ENCODE measurements at places on chromosomes 5 and 9.

- no peak for DNase-seq
Measured at GRCh38 chr9:37968228-37968701, 64.3 kb upstream of the SLC25A51 start.

- no peak for DNase-seq
Measured at GRCh38 chr9:132063281-132063680, 16.4 kb downstream of the MED27 start.

DNA sequence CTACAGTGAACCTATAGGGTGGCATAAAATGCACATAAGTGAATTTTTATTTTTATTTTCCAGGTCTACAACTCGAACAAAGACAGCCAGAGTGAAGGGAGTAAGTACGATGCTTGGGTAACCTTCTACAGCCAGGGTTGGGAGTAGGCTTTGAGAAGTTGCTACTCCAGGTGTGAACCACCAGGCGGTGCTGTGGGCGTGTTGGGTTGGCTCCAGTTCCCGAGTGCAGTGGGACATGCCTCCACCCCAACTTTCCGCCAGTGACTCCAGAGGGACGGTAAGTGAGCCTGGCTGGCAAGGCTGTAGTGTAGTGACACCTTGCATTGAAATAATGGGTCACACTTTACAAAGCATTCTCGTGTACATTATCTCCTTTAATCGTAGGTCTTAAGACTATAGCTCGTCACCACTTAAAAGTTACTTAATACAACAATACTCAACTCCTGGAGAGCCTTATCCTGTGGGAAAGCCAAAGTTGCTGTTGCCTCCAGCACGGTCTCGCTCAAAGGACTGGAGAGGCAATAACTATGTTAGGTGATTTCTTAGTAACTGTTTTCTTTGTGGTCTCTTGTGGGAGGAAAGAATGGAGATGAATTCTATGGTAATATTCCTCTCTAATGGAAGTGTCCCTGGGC, 244.0 kb downstream of the ARHGAP26 start:
- no peak for DNase-seq

GRCh38 chr5:122500245-122501088, 188.4 kb downstream of the SNCAIP start:
- DNase-seq: no peak

DNA sequence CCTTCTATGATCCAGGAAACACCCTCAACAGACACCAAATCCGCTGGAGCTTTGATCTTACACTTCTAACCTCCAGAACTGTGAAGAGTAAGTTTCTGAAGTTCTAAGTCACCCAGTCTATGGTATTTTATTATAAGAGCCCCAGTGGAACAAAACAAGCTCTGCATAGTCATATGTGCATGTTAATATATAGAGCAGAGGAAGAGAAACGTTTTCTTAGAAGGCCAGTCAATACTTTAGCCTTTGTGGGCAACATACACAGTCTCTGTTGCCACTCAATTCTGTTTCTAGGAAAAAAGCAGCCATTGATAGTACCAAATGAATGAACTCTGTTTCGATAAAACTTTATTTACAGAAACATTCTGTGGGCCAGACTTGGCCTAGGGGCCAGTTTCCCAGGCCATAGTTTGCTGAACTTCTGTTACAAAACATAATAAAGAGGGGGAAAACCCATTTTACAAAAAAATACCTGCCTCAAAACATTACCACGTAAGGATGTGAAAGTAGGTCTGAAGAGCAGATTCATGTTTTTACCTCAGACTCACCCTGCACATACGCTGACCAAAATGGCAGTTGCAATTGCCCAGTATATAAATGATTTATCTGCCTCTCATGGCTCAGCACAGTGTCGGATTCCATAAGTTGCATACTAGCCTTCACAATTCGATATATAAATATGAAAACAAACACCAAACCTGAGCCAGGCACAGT, 350.5 kb downstream of the SLIT3 start:
- no peak for DNase-seq

DNA sequence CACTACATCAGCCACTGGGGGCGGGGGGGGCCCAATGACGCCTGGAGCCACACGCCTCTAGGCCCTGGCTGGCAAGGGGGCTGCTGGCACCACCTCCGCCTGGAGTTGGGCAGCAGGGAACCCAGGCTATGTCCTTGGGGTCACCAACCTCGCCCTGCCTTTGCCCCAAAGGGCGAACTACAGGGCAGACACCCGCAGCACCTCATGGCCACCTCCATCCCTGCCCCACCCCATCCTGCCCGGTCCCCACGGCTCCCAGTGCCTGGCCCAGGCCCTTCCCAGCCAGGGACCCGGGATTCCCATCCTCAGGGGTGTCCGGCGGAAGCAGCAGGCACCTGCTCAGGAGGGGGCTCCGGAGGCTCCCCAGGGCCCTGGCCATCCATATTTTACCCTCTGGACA, 37.0 kb downstream of the NACC2 start:
- DNase-seq: no peak
